ENCODE measurements at places on chromosomes 4 and X. TPM values are rescaled to one million over a fixed set of nuclear protein-coding genes. Genes with fewer than 3 reads are reported as not detected.

Gene COX7B
- 217 TPM for total RNA-seq

Gene PAGE5
- total RNA-seq = 1.5 TPM

Gene MGARP
- total RNA-seq = not detected

Gene SLC25A43
- 3.0 TPM for total RNA-seq

Gene DCAF8L2
- total RNA-seq = 0.10 TPM

Gene CTAG2
- not detected for total RNA-seq

Gene TEC
- total RNA-seq = 7.2 TPM

Gene GPR173
- total RNA-seq = under 0.01 TPM

Gene PNMA3
- 1.3 TPM for total RNA-seq

Gene ATOH1
- not detected for total RNA-seq

Gene TNIP3
- total RNA-seq = 0.73 TPM

Gene XAGE1A
- total RNA-seq = not detected

Gene BMPR1B
- total RNA-seq = under 0.01 TPM

Gene PLXNB3
- 0.21 TPM for total RNA-seq

Gene FAT4
- 0.52 TPM for total RNA-seq

Gene CFAP99
- total RNA-seq = 0.10 TPM

Gene EFNB1
- total RNA-seq = 4.6 TPM

Gene OPHN1
- total RNA-seq = 2.0 TPM

Gene SLC6A14
- not detected for total RNA-seq

Gene TKTL2
- total RNA-seq = 0.42 TPM

Gene GAB3
- 10.1 TPM for total RNA-seq

Gene PNMA6F
- total RNA-seq = not detected

Gene GRIA3
- total RNA-seq = 0.10 TPM

Gene MAGEE2
- not detected for total RNA-seq

Gene BGN
- not detected for total RNA-seq

Gene CYSLTR1
- 15.8 TPM for total RNA-seq

Gene CHM
- total RNA-seq = 5.0 TPM

Gene PRRG1
- not detected for total RNA-seq
